ENCODE measurements at places on chromosomes 3 and 15.

- no peak for DNase-seq
Measured at GRCh38 chr3:67388738-67389137, 265.7 kb downstream of the SUCLG2 start.

DNA sequence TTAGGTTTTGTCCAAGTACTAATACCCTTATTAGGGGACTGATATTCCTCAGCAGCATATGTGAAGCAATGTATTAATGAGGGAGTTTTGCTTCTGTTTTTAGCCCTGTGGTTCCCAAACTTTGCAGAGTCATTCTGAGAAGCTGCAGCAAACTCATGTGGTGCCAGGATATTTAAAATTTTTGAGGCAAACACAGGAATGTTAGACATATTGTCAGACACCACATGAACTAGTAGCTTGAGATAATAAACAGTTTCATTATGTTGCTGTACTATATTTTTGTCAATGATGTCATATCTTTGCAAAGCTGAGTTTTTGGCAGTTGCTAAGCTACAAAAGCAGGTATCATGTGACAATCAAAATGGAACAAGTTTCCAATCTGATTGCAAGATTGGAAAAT is 36.6 kb downstream of the ATP6V1A start:
- DNase-seq: no peak

DNA sequence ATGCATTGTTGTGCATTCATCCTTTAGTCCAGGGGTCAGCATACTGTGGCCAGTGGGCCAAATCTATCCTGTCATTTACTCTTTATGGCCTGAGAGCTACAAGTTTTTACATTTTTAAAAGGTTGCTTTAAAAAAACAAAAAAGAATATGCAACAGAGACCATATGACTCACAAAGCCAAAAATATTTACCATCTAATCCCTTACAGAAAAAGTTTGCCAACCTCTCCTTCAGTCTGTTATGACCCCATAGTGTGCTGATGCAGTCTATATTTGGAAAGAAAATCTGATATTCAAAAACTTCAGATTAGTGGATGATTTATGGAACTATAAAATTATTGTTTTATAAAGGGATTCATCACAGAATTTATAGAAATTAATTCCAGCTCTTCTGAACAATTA is 237.5 kb upstream of the IL12A start:
- no peak for DNase-seq

- DNase-seq: peak; percentile 19
Measured at GRCh38 chr3:113441051-113441770, at the start of gene CFAP44. Gene CFAP44, minus strand, starts transcription at chr3:113441493. Its CDS starts 7,829 bp downstream, at chr3:113433664.

GRCh38 chr3:54337846-54338245 is 215.5 kb downstream of the CACNA2D3 start:
- no peak for DNase-seq

DNA sequence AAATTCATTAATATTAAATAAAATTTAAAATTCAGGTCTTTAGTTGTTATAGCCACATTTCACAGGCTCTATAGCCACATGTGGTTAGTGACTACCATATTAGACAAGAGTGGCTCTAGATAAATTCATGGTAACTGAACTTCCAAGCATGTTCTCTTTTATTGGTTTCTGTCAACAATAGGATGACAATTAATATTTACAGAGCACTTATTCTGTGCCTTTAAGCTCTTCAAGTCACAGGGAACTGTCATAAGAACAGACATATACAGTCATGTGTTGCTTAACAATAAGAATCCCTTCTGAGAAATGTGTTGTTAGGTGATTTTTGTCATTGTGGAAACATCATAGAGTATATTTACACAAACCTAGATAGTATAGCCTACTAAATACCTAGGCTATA is 38.8 kb upstream of the SLC25A36 start:
- DNase-seq: no peak

DNA sequence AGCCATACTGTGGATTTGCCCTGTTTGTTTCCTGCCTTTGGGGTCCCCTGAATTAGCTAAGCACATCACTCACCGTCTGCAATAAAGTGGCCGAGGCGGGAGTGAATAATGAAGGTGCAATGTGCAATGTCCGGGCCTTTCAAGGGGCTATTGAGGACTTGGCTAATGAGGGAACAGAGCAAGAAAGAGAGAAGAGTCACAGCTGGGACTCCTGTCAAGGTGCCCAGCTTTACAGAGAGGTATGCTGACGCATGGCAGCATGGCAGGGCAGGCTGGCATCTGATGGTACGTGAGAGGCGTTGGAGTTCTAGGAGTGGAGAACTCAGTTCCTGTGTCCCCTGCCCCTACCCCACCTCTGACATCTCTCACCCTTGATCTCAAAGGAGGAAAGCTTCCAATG is 13.8 kb upstream of the ATP2B2 start:
- DNase-seq: no peak

DNA sequence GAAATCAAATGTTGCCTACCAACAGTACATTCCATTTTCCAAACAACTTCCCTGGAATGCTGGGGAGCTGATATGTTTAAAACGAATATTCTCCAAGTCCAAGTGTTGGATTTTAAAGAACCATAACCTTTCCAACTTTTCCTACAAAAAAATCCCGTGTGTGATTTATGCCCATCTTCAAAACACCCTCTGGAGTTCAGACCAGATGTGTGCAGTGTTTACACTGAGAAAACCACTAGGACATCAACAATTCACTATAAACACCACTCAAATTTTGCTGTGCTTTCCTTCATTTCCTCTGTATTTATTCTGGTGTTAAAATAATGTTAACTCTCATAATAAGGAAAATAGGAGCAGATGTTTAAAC is 2.4 kb downstream of the VGLL4 start:
- DNase-seq: no peak

DNA sequence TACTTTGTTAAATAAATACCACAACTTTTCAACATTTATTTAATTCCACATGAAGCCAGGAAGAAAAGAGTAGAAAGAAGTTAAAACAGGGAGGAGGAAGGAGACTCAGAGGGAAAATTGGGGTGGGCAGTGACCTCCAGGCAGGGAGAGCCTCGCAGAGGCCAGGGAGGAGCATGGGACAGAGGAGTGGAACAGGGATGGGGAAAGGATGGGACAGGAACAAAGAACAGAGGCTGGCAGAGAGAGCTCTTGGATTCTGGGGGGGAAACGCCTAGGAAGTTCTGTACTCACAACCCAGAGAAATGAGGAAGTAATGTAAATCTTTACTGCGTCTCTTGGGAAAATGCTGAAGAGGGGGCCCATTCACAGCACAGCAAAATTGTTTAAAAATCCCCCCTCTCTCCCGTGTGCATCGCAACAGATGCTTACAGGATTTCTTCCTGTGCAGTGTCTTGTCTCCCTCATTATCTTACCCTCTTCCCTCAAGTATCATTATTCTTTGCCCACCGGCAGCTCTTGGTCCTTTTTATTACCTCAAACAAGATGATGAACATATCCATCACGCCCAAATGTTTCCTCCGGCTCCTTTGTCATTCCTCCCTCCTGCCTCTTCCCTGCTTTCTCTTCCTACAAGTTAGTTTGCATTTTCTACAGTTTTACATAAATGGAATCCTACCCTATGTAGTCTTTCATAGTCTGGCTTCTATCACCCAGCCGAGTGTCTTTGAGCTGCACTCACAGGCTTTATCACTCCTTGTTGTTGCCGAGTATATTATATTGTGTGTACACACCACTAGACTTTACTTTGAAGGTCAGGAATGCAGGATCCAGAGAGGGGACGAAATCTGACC is 65.5 kb downstream of the ARHGAP31 start:
- no peak for DNase-seq

DNA sequence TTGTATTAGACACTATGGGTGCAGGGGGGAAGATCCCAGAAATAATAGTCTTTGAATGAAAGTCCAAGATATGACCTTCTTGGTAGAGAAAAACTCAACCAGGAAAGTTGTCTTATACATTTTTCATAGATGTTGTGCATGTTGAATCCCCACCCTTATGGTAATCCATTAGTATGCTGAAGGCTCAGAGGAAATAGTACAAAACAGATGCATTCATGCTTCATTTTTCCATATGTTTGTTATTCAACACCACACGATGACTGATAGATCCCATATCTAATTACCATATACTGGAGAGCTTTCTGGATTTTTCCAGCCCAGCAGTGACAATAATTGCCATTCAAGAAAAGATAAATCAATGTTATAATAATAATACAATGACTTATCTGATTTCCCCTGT is 487.4 kb downstream of the FGF12 start:
- no peak for DNase-seq
